Fibroblast of skin of right quadriceps (primary cell): ENCODE measurements at places on chromosomes 7 and 10.

GRCh38 chr10:89887406-89887805 is 186.0 kb downstream of the KIF20B start:
- no peak for DNase-seq

- no peak for DNase-seq
Observed at GRCh38 chr10:48684792-48685623, at the start of gene WDFY4. TSS of gene WDFY4 (plus strand) at chr10:48684873. CDS start at chr10:48709733, 24,860 bp downstream.

- DNase-seq: no peak
Observed at GRCh38 chr7:27143950-27144780, 684 bp upstream of the HOXA5 start.

- no peak for DNase-seq
Observed at GRCh38 chr7:121397822-121398221, 1.7 kb upstream of the FAM3C start.

- no peak for DNase-seq
Observed at GRCh38 chr7:88141479-88141878, 78.4 kb downstream of the SRI start.

DNA sequence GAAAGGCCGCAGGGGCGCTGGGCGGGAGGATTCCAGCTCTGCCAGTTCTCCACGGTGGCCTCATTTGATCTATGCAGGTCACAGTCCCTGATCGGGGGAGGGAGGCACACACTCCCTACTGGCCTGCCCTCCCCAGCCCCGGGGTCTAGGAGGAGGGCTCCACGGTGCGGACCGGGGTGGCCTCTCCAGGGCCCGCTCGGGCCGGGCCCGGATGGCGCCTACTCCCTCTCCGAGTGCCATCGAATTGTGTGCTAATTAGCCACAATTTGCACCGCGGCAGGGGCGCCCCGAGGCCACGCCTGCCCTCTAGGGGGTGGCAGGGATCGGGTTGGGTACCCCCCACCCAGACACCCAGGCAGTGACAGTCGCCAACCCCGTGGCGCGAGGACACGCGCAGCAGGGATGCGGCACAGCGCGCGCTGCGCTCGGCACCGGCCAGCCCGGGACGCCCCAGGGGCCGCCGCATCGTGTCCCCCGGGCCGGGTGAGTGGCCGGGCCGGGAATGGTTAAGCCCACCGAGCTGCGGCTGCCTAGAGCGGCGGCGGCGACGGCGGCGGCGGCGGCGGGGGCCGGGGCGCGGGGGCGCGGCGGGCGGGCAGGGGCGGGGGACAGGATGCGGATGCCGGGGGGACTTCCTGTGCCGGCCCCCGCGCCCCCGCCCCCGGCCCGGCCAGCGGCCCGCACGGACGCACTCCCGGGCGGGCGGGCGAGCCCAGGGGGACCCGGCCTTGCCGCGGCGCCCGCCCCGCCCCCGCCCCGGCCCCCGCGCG is at the start of gene ZNF853:
Gene ZNF853 (plus strand): TSS at position 658 of the 770 bp plus-strand sequence. CDS start 565 bp downstream, outside the sequence.
- no peak for DNase-seq
